ENCODE measurements at places on chromosomes 2 and 18.

DNA sequence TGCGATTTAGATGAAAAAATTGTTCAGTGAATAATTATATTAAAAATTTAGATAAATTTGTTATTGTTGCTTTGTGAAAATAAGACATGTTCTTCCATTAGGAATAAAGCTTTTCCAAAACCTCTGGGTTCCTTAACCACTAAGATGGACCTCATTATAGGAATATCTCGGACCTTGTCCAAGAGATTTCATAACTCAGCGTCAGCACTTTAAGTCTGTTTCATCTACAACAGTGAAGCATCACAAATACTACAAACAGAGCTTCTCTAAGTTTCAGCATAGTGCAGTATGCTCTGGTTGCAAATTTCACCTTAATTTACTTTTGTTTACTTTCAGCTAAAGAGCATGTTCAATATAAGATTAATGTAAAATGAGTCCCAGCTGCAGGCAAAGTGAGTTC lies 150.3 kb downstream of the UBE2E3 start:
- H3K27ac ChIP-seq: no peak overlapping the region
- no peak overlapping the region for H3K4me3 ChIP-seq
- no peak for DNase-seq
- H3K4me1 ChIP-seq: no peaks in the 10 kb centered on the region
- no peaks in the 10 kb centered on the region for H3K27me3 ChIP-seq

DNA sequence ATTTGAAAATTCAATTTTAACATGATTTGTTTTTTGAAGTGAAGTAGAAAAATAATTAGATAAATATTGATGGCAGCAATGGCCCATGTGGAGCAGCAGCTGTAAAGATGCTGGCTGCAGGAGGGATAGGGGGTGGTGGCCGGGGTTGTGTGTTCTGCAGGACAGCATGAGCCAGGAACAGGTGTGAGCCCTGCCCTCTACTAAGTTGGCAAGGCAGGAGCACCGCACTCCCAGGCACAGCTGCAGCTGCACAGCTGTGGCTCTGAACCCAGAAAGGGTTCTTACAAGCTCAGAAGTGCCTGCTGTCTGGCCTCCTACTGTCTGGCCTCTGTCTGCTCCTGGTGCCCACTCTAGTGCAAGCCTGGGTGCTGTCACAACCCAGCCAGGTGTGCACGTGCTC lies 10.0 kb upstream of the DUSP19 start:
- no peak overlapping the region for H3K27ac ChIP-seq
- H3K36me3 ChIP-seq: no peaks in the 10 kb centered on the region
- H3K4me1 ChIP-seq: no peaks in the 10 kb centered on the region
- no peaks in the 10 kb centered on the region for H3K27me3 ChIP-seq
- DNase-seq: no peak

- no peak overlapping the region for H3K27ac ChIP-seq
- no peaks in the 10 kb centered on the region for H3K36me3 ChIP-seq
- H3K27me3 ChIP-seq: no peaks in the 10 kb centered on the region
- H3K4me1 ChIP-seq: no peaks in the 10 kb centered on the region
- no peak for DNase-seq
- no peak overlapping the region for H3K4me3 ChIP-seq
These were observed 431.5 kb downstream of the ARHGAP15 start for GRCh38 chr2:143560724-143561123.

GRCh38 chr2:30628341-30628740 lies 178.9 kb downstream of the CAPN13 start:
- no peak overlapping the region for H3K4me3 ChIP-seq
- no peak overlapping the region for H3K27ac ChIP-seq
- no peaks in the 10 kb centered on the region for H3K27me3 ChIP-seq
- DNase-seq: no peak
- H3K4me1 ChIP-seq: no peaks in the 10 kb centered on the region

GRCh38 chr2:222693837-222694236 lies 22.4 kb downstream of the MOGAT1 start:
- no peaks in the 10 kb centered on the region for H3K36me3 ChIP-seq
- no peaks in the 10 kb centered on the region for H3K27me3 ChIP-seq
